Foreskin keratinocyte (primary cell): ENCODE measurements at places on chromosomes 13 and 19. TPM values are rescaled to one million over a fixed set of nuclear protein-coding genes. Genes with fewer than 3 reads are reported as not detected.

DKKL1 gene
- polyA plus RNA-seq: 0.15 TPM in 1 of 2 replicates, not detected in the other

MYO16 gene
- 0.01 and 0.03 TPM in 2 replicates for polyA plus RNA-seq

KCNC3 gene
- polyA plus RNA-seq: not detected in 2 replicates

WTIP gene
- 16.8 and 17.6 TPM in 2 replicates for polyA plus RNA-seq

CPT1C gene
- polyA plus RNA-seq: 2.7 and 5.9 TPM in 2 replicates

LIM2 gene
- not detected in 2 replicates for polyA plus RNA-seq

COL5A3 gene
- 0.97 and 2.5 TPM in 2 replicates for polyA plus RNA-seq

MBD3L2 gene
- polyA plus RNA-seq: not detected in 2 replicates

ZNF497 gene
- 0.33 and 0.43 TPM in 2 replicates for polyA plus RNA-seq

ZNF541 gene
- polyA plus RNA-seq: not detected in 2 replicates

LILRB2 gene
- not detected in 2 replicates for polyA plus RNA-seq

SIX5 gene
- 8.1 and 10.6 TPM in 2 replicates for polyA plus RNA-seq

IFNL2 gene
- polyA plus RNA-seq: not detected in 2 replicates

TUBA3C gene
- polyA plus RNA-seq: not detected in 2 replicates

APOC1 gene
- polyA plus RNA-seq: 11.9 and 15.4 TPM in 2 replicates

ZNF428 gene
- polyA plus RNA-seq: 35.3 and 40.7 TPM in 2 replicates

SPRED3 gene
- polyA plus RNA-seq: 2.3 and 2.6 TPM in 2 replicates

RASAL3 gene
- not detected in 2 replicates for polyA plus RNA-seq

DNAJC15 gene
- 26.9 and 41.9 TPM in 2 replicates for polyA plus RNA-seq

SLC6A16 gene
- 0.25 TPM in 1 of 2 replicates, not detected in the other for polyA plus RNA-seq

B3GNT3 gene
- polyA plus RNA-seq: 5.7 and 7.9 TPM in 2 replicates

ZBTB32 gene
- not detected in 2 replicates for polyA plus RNA-seq

TDRD12 gene
- polyA plus RNA-seq: 0.38 and 0.91 TPM in 2 replicates

TTC9B gene
- polyA plus RNA-seq: not detected in 2 replicates

DMKN gene
- 387 and 391 TPM in 2 replicates for polyA plus RNA-seq

CRLF1 gene
- polyA plus RNA-seq: 0.13 and 0.20 TPM in 2 replicates

MIR17HG gene
- polyA plus RNA-seq: 1.7 and 2.2 TPM in 2 replicates

PIAS4 gene
- 10.7 and 11.9 TPM in 2 replicates for polyA plus RNA-seq

EIF3K gene
- polyA plus RNA-seq: 377 and 390 TPM in 2 replicates

CYP2S1 gene
- polyA plus RNA-seq: 11.5 and 13.4 TPM in 2 replicates

CCDC159 gene
- polyA plus RNA-seq: 5.6 and 9.4 TPM in 2 replicates

PSG11 gene
- polyA plus RNA-seq: not detected in 2 replicates

MEF2B gene
- polyA plus RNA-seq: 0.51 and 0.66 TPM in 2 replicates

STOML3 gene
- polyA plus RNA-seq: not detected in 2 replicates

MYH14 gene
- 0.01 and 0.03 TPM in 2 replicates for polyA plus RNA-seq

SLC7A1 gene
- polyA plus RNA-seq: 20.2 and 25.3 TPM in 2 replicates

CBY2 gene
- not detected in 2 replicates for polyA plus RNA-seq

FAM216B gene
- polyA plus RNA-seq: not detected in 2 replicates

SPACA4 gene
- polyA plus RNA-seq: not detected in 2 replicates

CEP89 gene
- polyA plus RNA-seq: 13.4 and 14.1 TPM in 2 replicates

CD177 gene
- 0.28 and 0.55 TPM in 2 replicates for polyA plus RNA-seq

ZNF784 gene
- polyA plus RNA-seq: 4.1 and 4.7 TPM in 2 replicates

KLF1 gene
- 0.11 and 0.12 TPM in 2 replicates for polyA plus RNA-seq

GPR18 gene
- not detected in 2 replicates for polyA plus RNA-seq

ANGPTL8 gene
- polyA plus RNA-seq: not detected in 2 replicates

LGALS7B gene
- polyA plus RNA-seq: 687 and 1,622 TPM in 2 replicates

ADAMTSL5 gene
- polyA plus RNA-seq: 6.1 and 6.7 TPM in 2 replicates

MED4 gene
- polyA plus RNA-seq: 39.1 and 41.7 TPM in 2 replicates

KANK3 gene
- 0.41 and 0.48 TPM in 2 replicates for polyA plus RNA-seq

ZNF222 gene
- 1.5 and 1.9 TPM in 2 replicates for polyA plus RNA-seq

GAPDHS gene
- polyA plus RNA-seq: not detected in 2 replicates

SMAD9 gene
- polyA plus RNA-seq: 0.06 and 0.07 TPM in 2 replicates

EPSTI1 gene
- 12.5 and 18.6 TPM in 2 replicates for polyA plus RNA-seq

KCNN4 gene
- 0.56 and 0.76 TPM in 2 replicates for polyA plus RNA-seq

ZNF486 gene
- 2.3 and 3.1 TPM in 2 replicates for polyA plus RNA-seq

BCAM gene
- 11.3 and 44.9 TPM in 2 replicates for polyA plus RNA-seq

LRFN3 gene
- polyA plus RNA-seq: 12.3 and 12.5 TPM in 2 replicates

GIPC3 gene
- polyA plus RNA-seq: 0.01 TPM in 1 of 2 replicates, not detected in the other

PGLYRP1 gene
- polyA plus RNA-seq: not detected in 2 replicates
